Stimulated activated CD4-positive, alpha-beta T cell treated with anti-CD3 and anti-CD28 coated beads, Interleukin-4, amount 100 ng/mL, for 1 hour (primary cell): ENCODE measurements at places on chromosomes 1 and 21.

DNA sequence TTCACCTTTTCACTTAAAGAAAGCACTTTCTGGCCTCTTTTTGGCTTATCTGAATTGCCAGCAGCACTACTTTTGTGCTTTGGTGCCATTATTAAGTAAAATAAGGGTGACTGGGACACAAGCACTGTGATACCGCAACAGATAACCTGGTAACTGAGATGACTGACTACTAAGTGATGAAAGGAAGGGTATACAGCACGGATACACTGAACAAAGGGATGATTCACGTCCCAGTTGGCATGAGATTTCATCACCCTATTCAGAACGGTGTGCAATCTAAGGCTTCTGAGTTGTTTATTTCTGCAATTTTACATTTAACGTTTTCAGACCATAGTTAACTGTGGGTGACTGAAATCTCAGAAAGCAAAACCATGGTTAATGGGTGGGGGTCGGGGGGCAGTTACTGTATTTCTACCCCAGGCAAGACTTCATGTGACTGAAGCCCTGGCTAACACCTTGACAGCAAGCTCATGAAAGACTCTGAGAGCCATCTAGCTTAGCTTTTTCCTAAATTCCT, 102.8 kb downstream of the CLIC6 start:
- DNase-seq, result no peak

DNA sequence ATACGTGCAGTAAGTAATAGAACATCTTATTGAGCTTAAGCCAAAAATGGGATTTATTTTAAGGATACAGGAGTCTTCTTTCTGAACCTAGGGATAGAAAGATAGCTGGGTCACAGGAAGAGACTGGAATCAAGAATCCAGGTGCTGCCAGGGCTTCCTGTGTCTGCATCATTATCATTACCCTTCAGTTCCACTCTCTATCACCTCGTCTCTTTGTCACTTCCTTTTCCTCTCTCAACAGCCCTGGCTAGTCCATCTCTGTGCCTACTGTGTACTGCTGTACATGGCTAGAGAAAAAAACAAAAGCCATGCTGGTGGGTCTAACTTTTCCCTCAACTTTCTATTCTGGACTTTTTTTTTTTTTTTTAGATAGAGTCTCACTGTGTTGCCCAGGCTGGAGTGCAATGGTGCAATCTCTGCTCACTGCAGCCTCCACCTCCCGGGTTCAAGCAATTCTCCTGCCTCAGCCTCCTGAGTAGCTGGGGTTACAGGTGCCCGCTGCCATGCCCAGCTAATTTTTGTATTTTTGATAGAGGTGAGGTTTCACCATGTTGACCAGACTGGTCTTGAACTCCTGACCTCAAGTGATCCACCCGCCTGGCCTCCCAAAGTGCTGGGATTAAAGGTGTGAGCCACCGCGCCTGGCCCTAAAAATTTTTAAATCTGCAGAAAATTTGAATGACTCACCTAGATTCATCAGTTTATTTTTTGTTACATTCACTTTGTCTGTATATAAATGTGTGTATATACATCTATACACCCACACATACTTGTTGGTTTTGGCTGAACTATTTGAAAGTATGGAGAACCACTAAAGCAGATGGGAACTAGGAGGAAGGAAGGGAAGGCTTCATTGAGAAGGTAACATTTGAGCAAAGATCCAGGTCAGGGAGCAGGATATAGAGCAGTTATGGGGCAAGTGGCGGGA, 31.9 kb downstream of the UBE4B start:
- DNase-seq, result no peak

DNA sequence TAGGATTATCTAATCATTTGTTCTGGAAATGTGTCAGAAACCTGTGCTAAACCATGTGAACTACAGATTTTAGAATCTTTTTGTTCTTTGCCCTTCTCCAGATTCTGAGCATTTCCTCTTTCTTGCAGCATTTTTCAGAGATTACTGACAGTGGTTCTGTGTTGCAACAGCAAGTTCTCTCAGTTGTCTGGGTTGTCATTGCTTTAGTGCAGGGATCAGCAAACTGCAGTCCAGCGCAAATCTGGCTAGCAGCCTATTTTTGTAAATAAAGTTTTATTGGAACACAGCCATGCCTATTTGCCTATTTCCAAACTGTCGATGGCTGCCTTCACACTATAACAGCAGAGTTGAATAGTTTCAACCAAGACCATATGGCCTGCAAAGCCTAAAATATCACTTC, 66.3 kb upstream of the LRRC8D start:
- no peak for DNase-seq

DNA sequence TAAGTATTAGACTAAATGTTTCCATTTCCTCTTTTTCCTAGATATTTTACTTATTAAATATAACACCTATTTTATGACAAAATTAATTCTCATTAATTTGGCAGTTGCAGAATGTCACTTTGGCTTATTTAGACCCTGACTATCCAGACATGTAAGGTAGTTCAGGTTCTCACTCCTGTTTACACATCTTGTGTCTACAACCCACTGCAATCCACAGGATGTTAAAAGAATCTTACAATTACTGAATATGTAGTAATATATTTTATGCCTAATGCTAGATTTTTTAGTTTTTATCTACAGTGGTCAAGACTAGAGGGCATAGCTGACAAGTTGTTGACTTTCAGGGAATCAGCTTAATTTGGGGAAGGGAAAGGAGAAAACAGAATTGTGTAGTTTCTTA, 346.7 kb downstream of the USP25 start:
- DNase-seq, result no peak

GRCh38 chr1:242579528-242580235, 55.2 kb upstream of the PLD5 start:
- no peak for DNase-seq

DNA sequence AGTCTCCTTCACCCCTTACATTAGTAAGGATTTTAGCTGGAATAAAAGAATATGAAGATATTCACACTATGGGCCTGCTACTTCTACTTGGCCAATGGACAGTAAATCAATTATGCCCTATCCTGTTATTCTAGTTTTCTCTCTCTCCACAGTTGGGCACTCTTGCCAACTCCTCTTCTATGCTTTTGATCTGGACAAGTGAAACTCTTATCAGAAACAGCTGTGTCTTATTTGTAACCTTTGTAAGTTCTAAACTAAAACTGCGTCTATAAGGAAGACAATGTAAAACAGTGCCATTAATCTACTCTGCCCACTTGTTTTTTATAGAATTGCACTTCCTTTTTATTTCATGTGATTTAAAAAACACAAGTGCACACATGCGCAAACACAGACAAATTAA, 244.0 kb upstream of the DMRTA2 start:
- no peak for DNase-seq

- no peak for DNase-seq
Measured at GRCh38 chr1:8430476-8430875, 112.6 kb downstream of the SLC45A1 start.

DNA sequence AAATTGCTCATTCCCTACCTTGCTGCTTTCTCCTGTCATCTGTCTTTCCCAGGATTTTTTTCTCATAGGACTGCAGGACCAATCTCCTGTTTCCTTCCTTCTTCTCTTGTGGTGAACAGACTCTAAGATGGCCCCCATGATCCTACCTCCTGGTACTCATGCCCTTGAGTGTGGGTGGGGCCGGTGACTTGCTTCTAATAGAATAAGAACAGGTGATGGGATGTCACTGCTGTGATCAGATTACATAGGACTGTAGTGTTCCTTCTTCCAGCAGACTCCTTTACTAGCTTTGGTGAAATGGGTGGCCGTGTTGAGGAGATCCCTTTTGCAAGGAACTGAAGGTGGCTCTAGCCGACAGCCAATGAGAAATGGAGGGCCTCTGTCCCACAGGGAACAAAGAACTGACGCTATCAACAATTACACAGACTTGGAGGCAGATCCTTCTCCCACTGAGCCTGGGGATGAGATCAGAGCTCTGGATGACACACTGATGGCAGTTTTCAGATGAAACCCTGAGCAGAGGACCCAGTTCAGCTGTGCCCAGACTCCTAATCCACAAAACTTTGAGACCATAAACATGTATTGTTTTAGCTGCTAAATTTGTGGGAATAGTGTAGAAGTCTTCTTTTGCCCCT, 7.5 kb downstream of the GSTM3 start:
- DNase-seq, result no peak

DNA sequence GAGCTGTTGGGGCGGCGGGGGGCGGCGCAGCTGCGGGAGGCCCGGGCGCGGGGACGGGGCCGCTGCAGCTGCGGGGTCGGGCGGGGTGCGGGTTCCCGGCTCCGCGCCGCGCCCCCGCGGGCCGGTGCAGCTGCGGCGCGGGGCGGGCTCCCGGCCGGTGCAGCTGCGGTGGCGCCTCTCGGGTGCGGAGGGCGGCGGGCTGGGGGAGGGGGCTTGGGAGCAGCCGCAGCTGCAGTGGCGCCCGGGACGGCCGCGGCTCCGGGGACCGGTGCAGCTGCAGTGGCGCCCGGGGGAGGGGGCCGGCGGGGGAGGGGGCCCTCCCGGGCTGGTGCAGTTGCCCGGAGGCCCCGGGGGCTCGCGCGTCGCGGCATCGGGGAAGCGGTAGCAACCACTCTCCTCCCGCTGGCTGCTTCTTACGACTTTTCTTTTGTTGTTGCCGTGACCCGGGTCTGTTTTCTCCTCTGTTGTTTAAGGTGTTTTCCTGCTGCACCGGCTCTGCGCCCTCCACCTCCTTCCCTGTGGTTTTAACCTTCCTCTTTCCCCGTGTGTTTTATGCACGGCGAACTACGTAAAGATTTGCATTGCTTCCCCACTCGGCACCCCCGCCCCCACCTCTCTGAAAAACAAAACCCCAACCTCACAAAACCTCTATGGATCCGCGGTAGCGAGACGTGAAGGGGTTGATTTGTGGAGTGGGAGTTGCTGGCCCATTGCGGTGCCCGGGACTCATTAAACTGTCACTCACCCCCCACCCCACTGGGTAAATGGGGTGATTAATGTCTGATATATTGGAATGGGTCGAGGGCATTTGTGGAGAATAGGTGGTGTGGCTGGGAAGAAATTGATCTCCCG, 1.7 kb upstream of the ZBTB18 start:
- peak; percentile 49 for DNase-seq

GRCh38 chr1:26894263-26894662, 4.2 kb upstream of the GPN2 start:
- DNase-seq, result no peak

GRCh38 chr1:151553659-151554058, 13.6 kb downstream of the TUFT1 start:
- DNase-seq, result no peak

DNA sequence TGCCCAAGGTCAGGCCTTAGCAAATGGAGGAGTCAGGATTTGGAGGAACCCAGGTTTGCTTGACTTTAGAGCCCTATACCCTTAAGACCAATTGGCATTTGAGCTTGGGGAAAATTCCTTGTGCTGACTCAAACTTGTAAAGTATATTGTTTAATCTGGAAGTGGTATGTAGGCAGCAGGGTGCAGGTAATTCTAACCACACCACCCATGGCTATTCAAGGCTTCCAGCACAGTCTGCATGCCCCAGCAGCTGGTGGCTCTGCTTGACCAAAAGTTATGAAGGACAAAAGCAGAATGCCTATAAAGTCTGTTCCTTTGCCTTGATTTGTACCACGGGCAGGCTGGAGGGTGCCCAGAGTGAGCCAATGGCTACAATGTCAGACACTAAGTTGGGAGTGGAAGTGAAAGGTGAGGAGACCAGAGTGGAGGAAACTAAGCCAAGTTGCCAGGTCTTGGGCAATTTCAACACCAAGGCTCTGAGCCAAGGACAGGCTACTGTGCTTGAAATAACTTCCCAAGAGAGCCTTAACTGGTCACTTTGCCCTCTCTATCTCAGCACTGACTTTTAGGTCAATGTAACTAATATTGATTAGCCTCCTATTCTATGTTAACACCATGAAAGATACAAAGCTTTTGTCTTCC, 4.7 kb upstream of the G0S2 start:
- no peak for DNase-seq

GRCh38 chr1:41045740-41046139, 24.2 kb upstream of the SLFNL1 start:
- DNase-seq, result no peak

DNA sequence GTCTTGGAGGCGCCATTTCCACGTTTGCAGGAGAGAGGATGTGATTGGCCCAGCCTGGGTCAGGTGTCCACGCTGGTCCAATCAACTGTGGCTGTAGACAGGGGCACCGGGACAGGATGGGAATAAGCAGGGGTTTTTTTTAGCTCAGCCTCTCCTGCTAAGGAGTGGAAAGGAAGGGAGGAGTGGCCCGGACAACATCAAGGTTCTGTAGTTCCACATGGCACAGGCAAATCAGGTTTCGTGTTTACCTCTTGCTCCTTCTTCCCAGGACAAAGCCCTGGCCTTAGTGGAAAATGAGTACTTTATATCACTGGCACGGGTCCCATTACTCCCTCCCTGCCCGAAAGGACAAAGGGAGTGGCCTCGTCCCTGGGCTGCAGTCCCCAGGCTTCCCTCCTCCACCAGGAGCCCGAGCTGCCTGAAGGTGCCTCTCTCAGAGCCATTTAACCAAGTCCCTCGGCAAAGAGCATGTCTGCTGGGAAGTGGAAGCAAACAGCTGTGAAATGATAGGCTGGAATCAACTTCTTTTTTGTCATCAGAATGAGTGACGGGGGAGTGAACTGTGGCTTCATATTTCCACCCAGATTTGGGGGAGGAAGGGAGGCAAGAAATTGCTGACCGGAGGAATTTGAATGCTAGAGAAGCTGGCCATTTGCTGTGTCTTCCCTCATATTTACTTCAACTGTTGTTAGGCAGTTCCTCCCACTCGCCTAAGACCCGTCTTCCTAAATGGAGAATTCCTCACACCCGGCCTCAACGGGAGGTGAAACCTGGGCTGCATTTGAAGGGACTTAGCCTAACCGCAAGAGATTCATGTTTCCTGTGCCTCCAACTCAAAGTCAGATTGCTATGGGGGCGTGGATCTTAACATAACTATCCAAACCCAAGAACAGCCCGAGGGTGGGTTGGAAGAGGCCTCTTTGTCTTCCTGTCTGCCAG, 84.9 kb upstream of the SLC44A3 start:
- no peak for DNase-seq

- no peak for DNase-seq
Measured at GRCh38 chr1:14824314-14824915, 225.9 kb downstream of the KAZN start.

GRCh38 chr1:81876901-81877733, 76.4 kb downstream of the ADGRL2 start:
- DNase-seq, result no peak

- DNase-seq, result no peak
Measured at GRCh38 chr1:1989102-1989542, 14.5 kb downstream of the CFAP74 start.

- no peak for DNase-seq
Measured at GRCh38 chr21:39525129-39525528, 73.4 kb downstream of the SH3BGR start.

- no peak for DNase-seq
Measured at GRCh38 chr1:82483146-82483545, 682.4 kb downstream of the ADGRL2 start.
